Fibroblast of gingiva (primary cell): ENCODE measurements at places on chromosomes 5 and 9.

- DNase-seq: no peak
These were observed 154.9 kb upstream of the VLDLR start for GRCh38 chr9:2466703-2467102.

- DNase-seq: no peak
These were observed 152.0 kb upstream of the SLC28A3 start for GRCh38 chr9:84492366-84493159.

- no peak for DNase-seq
These were observed 467.6 kb upstream of the ZNF608 start for GRCh38 chr5:125214080-125214479.

DNA sequence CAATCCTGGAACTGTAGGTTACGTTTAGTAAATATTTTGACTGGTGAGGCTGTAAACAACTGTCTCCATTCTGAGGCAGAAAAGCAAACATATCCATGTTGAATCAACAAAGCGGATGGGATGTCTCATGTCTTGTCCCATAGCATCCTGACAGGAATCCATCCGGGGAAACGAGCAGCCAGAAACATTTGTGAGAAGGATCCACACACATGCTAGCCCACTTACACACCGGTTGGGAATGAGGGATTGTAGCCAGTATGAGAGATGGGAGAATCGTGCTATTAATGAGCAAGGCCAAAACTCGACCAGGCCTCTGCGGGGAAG, 117.5 kb downstream of the FSTL4 start:
- DNase-seq: no peak

- no peak for DNase-seq
These were observed 98.7 kb downstream of the RANBP17 start for GRCh38 chr5:170960567-170960966.

DNA sequence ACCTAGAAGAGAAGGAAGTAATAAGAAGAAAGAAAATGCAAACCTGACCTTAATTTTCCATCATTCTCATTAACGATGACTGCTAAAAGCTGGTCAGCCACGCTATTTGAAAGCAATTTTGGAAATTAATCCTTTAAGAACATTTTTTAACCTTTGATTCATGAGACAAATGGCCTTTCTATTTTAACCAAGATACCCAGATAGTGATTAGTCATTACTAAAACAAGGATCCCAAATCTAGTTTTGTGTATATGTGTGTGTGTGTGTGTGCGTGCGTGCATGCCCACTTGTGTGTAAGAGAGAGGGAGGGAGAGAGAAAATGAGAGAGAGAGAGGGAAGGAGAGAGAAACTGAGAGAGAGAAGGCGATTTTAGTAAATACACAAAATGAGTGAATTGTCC, 329.5 kb downstream of the DEPDC1B start:
- no peak for DNase-seq

- DNase-seq: peak; percentile 49
These were observed 29.9 kb downstream of the COL5A1 start for GRCh38 chr9:134671341-134672113.

GRCh38 chr9:32472344-32472743, 53.7 kb downstream of the RIGI start:
- DNase-seq: no peak

DNA sequence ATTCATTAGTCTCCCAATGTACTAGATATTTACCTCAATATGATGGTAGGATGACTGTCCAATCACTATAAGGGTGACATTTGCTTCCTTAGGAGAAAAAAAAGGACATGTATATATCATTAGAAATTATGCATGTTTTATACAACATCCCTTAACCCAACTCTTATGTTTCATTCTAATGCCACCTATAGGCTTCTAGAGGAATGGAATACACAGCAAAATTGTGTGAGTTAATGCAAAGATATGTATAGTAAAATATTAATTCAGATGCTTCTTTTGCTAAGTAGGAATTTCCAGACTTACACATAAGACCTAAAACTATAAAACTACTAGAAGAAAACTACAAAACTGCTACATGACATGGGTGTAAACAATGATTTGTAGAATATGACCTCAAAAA, 3.5 kb downstream of the PRXL2C start:
- peak; percentile 20 for DNase-seq

- no peak for DNase-seq
These were observed 669 bp downstream of the IL13 start for GRCh38 chr5:132658381-132659302.

- peak; percentile 9 for DNase-seq
These were observed 372.0 kb upstream of the KIF2A start for GRCh38 chr5:61933787-61934626.

DNA sequence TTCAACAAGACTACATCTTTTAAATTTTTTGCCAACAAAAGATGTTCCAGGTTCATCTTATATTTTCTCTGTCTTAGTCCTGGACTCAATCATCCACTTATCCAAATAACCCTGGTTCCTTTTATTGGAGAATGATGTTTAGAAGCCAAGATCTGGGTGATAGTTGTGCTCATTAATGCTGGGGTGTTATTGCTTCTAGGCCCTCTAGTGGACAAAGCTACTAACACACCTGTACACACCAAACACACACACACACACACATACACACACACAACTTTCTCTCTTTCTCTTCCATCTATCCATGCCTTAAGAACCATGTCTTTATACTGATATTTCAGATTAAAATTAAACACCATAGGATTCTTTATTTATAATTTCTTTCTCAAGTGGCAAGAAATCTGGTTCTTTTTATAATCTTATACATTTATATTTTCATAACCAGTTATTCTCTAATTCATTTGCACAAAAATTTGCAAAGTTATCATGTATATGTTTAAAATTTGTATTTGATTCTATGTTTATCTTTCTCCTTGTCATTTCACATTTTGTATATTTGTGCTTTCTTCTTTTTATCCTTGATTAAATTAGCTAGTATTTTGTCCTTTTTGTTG, 179.1 kb upstream of the SMIM23 start:
- DNase-seq: no peak

DNA sequence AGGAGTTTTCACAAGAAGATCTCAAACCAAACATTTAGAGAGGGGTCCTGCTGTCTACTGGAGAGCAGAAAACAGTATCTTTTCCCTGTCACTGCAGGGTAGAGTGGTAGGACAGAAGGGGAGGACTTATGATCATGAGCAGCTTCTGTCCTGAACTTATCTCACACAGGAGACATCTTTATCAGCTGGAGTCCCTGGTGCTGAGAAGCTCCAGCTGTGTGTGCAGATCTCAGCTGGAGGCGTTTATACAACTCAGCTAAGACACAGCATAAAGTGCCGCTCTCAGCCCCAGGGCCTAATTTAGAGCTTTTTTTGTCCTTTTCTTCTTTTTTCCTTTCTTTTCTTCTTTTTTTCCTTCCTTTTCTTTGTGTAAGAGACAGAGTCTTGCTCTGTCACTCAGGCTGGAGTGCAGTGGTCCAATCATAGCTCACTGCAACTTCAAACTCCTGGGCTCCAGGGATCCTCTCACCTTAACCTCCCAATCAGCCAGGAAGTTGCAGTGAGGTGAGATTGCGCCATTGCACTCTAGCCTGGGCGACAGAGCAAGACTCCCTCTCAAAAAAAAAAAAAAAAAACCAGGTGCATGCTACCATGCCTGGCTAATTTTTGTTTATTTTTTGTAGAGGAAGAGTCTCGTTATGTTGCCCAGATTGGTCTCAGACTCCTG, 31.9 kb downstream of the CCDC125 start:
- DNase-seq: no peak

DNA sequence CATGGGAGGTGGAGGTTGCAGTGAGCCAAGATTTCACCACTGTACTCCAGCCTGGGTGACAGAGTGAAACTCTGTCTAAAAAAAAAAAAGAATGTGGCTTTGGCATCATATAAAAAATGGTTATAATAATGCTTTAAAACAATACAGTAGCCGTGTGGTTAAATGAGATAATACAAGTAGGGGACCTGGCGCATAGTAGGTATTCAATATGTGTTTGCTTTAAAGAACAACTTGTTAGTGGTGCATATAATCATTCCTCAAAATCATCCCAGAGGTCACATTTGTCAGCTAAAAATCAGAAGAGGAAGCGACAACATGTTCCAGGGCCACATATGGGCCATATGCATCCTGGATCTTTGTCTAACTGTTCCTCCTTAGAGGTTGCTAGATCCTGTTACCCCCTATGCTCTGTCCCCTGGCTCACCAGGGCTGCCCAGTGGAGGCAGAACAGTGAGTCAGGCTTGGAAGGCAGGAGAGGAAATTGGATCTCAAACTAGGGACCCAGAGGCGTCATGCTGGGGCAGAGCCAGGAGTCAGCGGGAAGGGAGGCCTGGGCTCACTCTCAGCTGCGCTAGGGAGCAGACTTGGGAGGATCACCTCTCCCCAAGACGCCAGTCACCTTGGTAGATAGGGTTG, 27.7 kb downstream of the LHX6 start:
- peak; percentile 68 for DNase-seq

- peak; percentile 35 for DNase-seq
These were observed 234.2 kb downstream of the ZNF608 start for GRCh38 chr5:124512236-124512635.

- DNase-seq: peak; percentile 46
These were observed 603.8 kb downstream of the TLE4 start for GRCh38 chr9:80175286-80176150.

GRCh38 chr5:18420711-18421110, 786.5 kb downstream of the TAF11L14 start:
- no peak for DNase-seq

GRCh38 chr9:136750526-136750925, 2.2 kb upstream of the LCN6 start:
- DNase-seq: no peak

- DNase-seq: peak; percentile 75
These were observed 11.2 kb downstream of the IER5L start for GRCh38 chr9:129166623-129167557.

- DNase-seq: no peak
These were observed 428.2 kb downstream of the ENC1 start for GRCh38 chr5:74212336-74212735.

GRCh38 chr9:113464286-113464660, 746 bp downstream of the RGS3 start:
- no peak for DNase-seq

GRCh38 chr5:112555197-112555596, 136.1 kb upstream of the EPB41L4A start:
- no peak for DNase-seq

DNA sequence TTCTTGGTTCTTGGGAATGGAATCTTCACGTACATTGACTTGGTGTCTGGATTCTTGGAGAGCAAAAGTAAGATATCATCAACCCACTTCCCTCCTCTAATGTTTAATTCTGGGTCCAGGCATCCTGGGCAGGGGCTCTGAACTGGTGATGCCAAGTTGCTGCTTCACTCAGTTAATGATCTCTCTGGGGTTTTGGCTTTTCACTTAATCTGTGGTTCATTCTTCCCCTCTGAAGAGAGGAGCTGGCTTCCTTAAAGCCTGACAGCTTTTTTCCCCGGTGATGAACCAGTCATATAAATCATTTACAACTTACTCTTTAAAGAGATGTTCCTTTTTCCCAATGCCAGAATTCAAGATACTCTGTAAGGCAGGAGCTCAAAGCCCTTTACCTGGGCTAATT, 65.9 kb downstream of the ARHGAP26 start:
- DNase-seq: no peak

GRCh38 chr9:36416890-36417289, 16.8 kb upstream of the RNF38 start:
- DNase-seq: no peak

DNA sequence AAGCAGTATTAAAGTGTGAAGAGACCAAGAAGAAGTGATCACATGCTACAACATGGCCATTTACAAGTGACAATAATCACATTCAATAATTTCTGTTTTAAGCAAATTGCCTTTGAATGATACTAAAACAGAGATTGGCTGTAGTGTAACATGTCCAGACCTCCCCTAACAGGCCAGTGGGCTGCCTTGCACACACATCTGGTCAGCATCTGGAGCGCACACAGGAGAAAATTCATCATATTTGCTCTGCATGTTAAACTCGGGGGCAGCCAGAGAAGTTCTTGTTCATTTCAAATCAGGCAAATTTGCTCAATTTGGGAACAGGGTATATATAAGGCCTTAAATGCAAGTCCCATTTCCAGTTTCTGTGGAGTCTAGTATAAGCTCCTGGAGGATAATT, 111.1 kb upstream of the FBXL7 start:
- no peak for DNase-seq

- DNase-seq: peak; percentile 33
These were observed 28.2 kb downstream of the MTRR start for GRCh38 chr5:7897014-7897600.

DNA sequence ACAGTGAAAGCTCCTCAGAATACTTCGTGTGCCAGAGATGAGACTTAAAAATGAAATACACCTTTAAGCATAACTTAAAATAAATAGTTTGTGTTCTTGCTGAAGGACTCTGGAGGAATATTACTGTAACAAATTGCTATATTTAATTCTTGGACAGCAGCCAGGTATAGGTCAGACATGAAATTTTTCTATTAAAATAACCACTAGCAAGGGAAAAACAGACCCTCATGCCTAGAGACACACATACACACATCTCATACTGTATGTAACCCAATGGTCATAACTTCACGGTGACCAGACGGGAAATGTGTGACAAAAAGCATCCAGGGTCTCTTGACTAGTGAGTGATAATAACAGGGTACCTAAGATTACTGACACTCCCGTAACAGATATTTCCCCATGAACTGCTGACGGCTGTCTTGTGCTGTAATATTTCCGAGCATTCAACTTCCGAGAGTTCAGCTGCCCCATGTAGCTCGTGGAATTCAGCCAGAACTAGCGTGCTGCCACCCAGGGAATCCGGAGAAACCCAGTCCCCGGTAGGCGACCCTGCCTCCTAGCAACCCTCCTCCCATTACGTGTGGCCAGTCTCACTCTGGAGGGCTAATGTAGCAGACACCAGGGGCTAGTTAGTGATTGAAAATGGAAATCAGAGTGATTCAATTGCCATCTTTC, 2295.1 kb upstream of the WWC1 start:
- no peak for DNase-seq

DNA sequence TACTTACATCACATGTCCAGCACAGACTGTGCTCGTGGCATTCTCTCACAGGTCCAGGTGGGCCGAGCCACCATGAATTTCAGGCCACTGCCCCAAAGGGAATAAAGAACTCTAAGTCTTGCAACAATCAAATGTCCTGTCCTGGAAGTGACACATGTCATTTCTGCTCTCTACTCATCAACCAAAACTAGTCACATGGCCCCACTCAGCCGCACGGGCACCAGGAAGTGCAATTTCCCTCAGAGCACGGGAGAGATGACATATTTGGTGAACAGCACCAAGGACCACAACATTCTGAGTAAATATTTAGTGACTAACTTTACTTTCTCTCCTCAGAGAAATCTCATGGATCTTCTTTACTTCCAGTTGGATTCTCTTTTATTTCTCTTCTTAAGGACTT, 131.1 kb upstream of the TUT7 start:
- no peak for DNase-seq

DNA sequence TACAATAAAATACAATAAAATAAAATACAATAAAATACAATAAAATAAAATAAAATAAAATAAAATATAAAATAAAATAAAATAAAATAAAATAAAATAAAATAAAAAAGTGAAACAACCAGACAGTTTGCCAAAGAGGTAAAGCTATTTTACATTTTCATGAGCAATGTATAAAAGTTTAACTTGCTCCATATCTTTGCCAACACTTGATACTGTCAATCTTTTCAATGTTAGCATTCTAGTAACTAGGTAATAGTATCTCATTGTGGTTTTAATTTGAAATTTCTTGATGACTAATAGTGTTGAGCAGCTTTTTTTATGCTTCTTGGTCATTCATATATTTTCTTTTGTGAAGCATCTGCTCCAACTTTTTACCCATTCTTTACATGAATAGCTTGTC, 17.3 kb downstream of the TTC33 start:
- DNase-seq: no peak

- DNase-seq: no peak
These were observed 55.4 kb upstream of the PPARGC1B start for GRCh38 chr5:149674686-149675085.
